Fibroblast of upper back skin (primary cell): ENCODE measurements at places on chromosomes 12 and 14.

- DNase-seq = peak; percentile 88
Measured at GRCh38 chr14:51507906-51508511, 143.7 kb upstream of the FRMD6 start.

DNA sequence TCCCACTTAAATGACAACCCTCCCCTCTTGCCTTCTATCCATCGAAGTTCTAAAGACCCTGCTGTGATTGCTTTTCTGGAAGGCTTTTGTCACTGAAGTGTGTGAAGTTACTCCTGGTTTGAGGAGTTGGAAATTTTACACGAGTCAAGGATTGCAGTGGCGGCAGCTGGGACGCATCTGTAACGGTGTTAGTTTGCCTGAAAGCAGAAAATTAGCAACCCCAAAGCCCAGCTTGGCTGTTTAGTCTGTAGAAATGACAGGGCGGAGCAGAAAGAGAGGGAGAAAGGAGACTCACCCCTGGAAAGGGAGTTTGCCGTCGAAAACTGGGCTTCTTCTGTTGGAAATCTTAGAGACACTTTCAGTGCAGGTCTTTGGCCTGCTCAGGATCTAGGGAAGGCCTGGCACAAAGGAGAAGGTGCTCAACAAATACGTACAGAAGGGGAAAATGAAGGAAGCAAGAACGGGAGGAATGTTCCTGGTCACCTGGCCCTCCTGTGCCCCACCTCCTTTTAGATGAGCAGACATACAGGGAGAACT is 931 bp upstream of the MYF5 start:
- no peak for DNase-seq

- DNase-seq = no peak
Measured at GRCh38 chr12:120363274-120363855, 5.6 kb downstream of the MSI1 start.

- no peak for DNase-seq
Measured at GRCh38 chr12:14403293-14403692, 37.8 kb downstream of the ATF7IP start.

GRCh38 chr12:123363740-123364531 is 711 bp downstream of the SBNO1 start:
- no peak for DNase-seq

- DNase-seq = peak; percentile 79
Measured at GRCh38 chr12:103840876-103841689, at the start of gene NT5DC3. Gene NT5DC3, minus strand, starts transcription at chr12:103841234. Its CDS starts 78 bp downstream, at chr12:103841156.

DNA sequence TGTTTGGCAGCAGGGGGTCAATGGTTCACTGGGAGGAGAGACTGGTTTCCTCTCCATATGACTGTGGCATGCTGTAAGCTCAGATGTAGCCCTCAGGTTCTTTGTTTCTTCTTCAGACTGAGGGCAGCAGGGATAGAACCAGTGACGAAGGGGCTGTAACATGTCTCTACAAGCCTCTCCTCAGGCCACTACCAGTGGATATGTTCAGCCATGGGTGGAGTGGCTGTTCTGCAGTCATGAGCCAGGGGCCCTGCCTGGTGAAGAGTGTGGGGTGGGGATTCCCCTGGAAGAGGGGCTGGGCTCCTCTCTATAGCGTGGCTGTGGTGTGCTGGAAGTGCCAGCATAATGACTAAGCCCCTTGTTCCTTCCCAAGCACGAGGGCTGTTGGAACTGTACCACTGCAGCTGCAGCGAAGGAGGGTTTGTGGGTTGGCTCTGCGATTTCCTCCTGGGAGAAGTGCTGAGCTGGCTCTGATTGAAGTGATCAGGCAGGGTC is 55.8 kb downstream of the CMAS start:
- DNase-seq = peak; percentile 82

GRCh38 chr12:14913381-14913781 is 25.0 kb downstream of the ERP27 start:
- no peak for DNase-seq

DNA sequence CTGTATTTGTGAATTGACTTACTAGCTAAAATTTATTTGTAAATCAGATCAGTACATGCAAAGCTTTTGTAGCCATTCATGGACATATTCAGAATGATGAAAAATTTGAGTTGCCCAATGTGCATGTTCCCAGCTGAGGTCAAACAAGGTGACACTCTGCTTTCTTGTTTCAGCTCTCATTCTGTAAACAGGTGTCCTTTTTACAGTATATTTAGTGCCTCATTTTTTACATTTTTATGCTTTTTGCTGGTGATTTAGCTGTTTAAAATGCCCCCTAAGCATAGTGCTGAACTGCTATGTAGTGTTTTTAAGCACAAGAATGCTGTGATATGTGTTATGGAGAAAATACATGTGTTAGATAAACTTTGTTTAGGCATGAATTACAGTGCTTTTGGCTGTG is 76.3 kb downstream of the MIA2 start:
- no peak for DNase-seq

- DNase-seq = no peak
Measured at GRCh38 chr12:123269896-123270213, 1.8 kb downstream of the CDK2AP1 start.

DNA sequence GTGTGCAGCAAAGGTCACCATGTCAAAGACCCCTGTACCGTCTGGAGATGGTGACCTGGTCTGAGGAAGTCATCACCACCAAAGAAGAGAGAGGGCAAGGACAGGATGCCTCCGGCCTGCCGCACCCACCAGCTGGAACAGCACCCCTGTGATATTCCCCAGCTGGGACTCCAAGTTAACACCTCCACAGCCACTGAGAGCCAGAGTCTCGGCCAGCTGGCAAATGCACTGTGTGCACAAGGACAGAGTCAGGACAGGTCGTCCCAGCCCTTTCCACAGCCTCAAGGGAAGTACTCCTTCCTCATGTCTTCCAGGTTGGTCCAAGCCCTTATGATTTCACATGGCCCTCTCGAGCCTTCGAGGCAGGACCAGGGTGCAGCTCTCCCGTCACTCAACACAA is 19.3 kb upstream of the FKBP4 start:
- DNase-seq = no peak

DNA sequence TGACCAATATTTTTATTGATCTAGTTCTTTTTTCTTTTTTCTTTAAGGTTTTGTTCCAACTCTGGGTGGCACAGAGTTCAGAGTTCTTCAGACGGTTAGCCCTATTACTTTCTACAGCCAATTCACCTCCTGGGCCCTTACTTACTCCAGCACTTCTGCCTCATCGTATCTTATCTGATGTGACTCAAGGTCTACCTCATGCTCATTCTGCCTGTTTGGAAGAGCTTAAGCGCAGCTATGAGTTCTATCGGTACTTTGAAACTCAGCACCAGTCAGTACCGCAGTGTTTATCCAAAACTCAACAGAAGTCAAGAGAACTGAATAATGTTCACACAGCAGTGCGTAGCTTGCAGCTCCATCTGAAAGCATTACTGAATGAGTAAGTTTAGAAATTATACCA is 64.7 kb downstream of the VEZT start:
- no peak for DNase-seq

DNA sequence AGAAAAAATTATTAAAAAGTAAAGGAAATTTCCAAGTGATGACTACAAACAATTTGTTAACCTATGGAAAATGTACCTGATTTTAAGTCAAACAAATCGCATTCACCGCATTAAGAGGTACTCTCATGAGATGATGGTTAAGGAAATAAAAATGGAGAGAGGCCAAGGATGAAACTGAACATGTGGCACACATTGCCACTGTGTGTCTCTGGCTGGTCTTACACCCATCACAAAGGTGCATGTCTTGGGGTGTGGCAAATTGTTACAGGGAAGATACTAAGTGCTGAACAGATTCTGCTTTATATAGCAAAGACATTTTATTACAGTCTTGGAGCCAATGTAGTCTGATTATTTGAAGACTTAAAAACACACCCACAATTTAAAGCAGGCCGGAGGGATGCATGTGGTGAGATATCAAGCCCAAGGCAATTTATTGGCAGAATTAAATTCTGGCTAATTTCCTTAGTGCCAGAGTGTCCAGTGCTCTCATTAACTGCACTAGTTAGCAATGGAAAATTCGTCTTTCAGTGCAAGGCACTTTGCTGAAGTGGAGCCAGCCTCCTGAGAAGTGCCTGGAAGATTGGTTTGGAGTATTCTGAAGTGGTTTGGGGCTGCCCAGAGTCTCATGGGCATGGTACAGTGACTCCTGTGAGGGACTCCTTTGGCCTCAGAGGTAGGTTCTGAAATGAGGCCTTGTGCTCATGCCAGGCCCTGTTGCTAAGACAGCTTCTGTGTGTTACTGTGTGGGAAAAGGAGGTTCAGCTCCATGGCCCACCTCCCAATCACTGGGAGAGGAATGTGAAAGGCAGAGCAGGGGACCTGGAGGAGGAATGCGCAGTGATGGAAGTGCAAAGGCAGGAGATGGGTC is 166.9 kb downstream of the BRMS1L start:
- no peak for DNase-seq

- DNase-seq = peak; percentile 85
Measured at GRCh38 chr12:6229224-6230218, 29.3 kb downstream of the CD9 start.

- DNase-seq = peak; percentile 17
Measured at GRCh38 chr12:127803545-127803944, 463.4 kb upstream of the TMEM132C start.
